HFFc6 (cell line): ENCODE measurements at places on chromosomes 11 and 22. TPM values are rescaled to one million over a fixed set of nuclear protein-coding genes. Genes with fewer than 3 reads are reported as not detected.
A peak's percentile ranks its signal among the peaks of the same experiment; 100 is the strongest.

GRCh38 chr11:11451501-11452005 is 98.5 kb upstream of the CSNK2A3 start:
- peak; percentile 20 for DNase-seq

The SEPTIN3 gene
- total RNA-seq, result not detected in 2 replicates

GRCh38 chr11:71252770-71253730 is 673 bp upstream of the SHANK2 start:
- DNase-seq, result peak; percentile 28

GRCh38 chr11:78085972-78086371 is 6.3 kb upstream of the NDUFC2 start:
- DNase-seq, result no peak

GRCh38 chr11:12285811-12286222 is 91.6 kb upstream of the PARVA start:
- DNase-seq, result no peak

DNA sequence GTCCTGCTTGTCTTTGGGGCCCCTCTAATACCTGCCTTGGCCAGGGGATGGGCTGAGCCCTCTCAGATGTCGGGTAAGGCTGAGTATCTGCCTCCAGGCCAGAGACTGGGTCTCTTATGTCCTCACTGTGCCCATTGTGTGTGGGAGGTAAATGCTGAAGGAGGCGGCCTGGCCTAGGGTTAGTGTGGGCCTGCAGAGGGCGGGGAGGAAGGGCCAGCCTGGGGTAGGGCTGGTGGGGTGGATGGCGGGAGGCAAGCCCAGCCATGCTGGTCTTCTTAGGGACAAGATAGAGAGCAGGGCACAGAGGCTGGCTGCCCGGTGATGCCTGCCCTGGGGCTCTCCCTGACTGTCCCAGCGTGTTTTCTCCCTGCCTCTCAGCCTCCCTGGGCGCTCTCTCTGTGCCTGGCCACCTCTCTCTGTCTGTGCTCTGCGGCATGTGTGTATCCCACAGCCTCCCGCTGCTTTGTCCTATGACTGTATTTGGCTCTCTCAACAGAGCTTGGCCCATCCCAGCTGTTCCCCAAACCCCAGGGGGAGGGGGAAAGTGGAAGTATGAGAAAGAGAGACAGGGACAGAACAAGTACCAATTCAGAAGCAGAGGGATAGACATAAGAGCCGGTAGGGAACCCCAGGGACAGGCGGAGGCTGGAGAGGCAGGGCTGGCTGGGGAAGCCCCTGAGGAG is 57.0 kb downstream of the PDE2A start:
- peak; percentile 4 for DNase-seq

The OR51B5 gene
- total RNA-seq, result 0.53 TPM in 1 of 3 replicates, not detected in the others

The NRXN2 gene
- total RNA-seq, result 0.21 to 0.55 TPM (median 0.43 TPM) in 3 replicates
